Activated CD4-positive, CD25-positive, alpha-beta regulatory T cell treated with anti-CD3 and anti-CD28 coated beads, Interleukin-2, amount 50 U/mL, for 72 hours (primary cell): ENCODE measurements at places on chromosomes 16 and 17.

DNA sequence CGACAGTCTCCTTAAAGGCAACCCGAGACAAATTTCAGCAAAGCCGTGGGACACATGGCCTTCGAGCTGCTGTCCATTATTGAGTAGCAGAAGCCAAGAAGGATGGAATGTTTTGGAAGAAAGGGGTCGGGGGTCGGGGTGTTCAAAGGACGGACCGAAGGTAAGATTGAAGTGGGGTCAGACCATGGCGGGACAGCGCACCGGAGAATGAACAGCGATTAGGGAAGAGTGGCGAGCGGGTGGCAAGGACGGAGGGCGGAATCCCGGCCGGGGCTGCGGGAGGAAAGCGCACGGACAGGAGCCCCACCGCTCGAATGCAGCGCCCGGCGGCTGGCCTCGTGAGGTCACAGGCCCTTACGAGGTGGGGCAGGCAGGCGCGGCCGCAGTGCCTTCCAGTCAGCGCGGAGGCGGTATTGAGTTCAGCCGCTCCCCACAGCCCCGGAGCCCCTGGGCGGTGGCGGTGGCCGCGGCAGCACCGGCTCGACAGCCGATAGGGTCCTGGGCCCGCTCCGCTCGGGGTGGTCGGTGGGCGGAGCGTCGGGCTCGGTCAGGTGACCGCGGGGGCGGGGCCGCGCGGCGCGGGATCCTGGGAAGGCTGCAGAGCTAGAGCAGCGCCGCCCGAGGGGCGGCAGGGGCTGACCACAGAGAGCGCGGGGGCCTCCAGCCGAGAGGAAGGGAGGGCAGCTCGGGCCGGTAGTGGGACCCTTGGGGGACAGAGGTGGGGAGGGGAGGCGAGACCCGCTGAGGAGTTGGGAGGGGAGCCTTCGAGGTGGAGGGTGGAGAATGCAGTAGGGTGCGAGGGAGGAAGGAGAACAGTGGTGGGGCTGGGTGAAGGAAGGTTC, at the start of gene EFCAB13:
EFCAB13 (plus strand) TSS at position 574 of the 842 bp plus-strand sequence. CDS start 4,399 bp downstream, outside the sequence.
- peak; percentile 75 for DNase-seq

DNA sequence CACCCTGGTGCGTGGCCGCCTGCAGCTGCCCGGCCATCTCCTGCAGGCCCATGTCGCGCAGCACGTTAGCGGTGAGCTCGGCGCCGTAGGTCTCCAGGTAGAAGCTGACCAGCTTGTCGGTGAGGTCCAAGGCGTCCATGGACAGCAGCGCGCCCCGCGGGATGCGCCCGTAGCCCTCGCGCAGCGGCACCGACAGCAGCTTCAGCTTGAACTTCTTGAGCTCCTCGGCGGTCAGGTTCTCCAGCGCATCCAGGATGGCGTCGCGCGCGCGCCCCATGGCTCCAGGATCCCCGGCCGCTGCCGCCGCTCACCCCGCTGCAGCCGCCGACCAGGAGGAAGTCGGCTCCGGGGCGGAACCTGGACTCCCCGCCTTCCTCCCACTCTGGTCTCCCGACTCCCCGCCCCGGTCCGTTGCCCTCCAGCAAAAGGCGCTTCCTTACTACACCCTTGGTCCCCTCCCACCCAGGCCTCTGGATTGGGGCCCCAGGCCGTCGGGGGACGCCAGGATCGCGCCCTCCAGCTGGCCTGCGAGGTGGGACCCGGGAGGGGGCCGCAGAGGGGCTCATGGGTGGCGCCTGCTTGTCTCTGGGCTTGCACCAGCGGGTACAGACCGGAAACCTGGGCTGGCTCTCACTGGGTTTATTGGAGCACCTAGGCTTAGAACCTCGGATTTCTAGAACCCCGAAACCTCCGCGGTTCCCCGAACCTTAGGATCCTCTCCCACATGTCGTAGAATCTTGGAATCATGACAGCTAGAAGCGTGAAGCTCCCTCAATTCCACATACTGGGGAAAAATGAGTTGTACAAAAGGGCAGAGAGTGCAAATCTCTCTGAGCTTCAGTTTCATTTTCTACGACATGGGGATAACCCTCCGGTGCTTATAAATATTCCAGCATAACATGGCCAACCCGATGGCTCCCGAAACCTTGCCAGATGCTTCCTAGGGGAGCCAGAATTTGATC, at the start of gene PYCARD:
PYCARD (minus strand) TSS at position 347 of the 962 bp plus-strand sequence; CDS start at position 277, 70 bp downstream.
- DNase-seq = peak; percentile 53

DNA sequence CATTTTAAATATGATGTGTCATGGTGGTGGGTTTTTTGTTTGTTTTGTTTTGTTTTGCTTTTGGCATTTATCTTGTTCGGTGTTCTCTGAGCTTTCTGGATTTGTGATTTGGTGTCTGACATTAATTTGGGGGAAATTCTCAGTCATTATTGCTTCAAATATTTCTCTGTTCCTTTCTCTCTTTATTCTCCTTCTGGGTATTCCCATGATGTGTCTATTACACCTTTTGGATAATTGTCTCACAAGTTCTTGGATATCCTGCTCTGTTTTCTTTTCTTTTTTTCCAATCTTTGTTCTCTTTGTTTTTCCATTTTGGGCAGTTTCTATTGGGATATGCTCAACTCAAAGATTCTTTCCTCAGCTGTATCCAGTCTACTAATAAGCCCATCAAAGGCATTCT, 88.5 kb downstream of the MARCHF10 start:
- DNase-seq = no peak

GRCh38 chr16:31301708-31302400, 42.1 kb downstream of the ITGAM start:
- no peak for DNase-seq

DNA sequence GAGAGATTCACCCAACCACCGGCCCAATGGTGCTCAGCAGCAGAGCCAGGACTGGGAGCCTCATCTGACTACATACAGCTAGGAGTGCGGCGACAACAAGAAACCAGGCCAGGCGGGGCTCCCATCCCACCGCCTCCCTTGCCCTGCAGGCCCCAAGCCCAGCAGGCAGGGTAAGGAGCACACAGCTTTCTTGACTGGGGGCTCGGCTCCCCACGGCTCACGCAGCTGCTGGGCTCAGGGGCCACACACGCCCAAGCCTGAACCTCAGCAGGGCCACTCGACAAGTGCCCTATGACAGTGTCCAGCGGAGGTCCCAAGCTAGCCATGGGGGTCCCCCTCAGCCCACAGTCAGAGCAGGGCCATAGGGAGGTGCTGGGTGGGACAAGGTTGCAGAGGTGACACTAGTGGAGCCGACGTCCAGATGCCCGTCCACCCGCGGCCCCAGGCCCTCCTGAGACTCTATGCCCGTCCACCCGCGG, 13.7 kb downstream of the PIEZO1 start:
- no peak for DNase-seq

DNA sequence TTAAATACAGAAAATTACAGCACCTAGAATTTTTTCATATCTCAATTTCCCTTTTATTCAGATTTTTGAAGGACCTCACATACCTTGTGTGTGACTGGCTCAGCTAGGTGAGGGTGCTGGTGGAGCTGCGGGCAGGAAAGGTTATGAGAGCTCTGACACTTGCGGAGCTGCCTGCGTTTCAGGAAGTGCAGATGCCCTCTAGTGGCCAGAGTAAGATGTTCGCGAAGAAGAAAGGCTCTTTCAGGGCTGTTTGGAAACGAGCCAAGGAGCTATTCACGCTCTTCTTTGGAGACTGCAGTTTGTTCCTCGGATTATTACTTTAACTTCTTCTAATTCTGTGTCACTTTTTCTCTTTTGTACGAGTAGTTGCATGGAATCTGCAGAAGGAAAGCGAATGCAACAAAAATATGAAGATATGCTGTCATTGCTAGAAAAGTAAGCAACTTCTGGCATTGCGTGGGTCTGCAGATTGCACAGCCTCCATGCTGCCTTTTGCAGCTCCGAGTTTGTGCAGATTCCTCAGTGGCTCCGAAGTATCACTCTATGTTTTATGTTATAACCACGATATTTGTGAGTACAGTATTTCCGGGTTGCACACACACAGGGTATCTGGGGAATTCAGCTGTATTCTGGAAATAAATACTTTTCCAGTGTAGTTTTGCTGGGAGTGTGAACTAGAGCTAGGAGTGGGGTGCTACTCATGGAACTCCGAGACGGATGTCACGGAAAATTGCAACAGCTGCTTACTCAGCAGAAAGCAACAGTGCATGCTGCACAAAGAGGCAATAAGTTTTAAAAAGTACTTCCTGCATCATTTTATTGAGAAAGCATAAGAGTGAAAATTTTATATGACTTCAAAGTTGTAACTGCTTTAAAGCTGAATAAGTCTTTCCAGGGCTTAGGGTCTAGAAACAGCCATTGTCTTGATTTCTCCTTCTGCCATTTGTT, 46.3 kb downstream of the DNAH9 start:
- no peak for DNase-seq

GRCh38 chr17:43428524-43428923, 29.7 kb downstream of the ARL4D start:
- no peak for DNase-seq

- DNase-seq = no peak
Measured at GRCh38 chr17:36791150-36791941, 145.9 kb upstream of the LHX1 start.

- DNase-seq = no peak
Measured at GRCh38 chr17:9371019-9371418, 204.6 kb downstream of the STX8 start.

GRCh38 chr16:72961863-72962262, 86.1 kb downstream of the ZFHX3 start:
- DNase-seq = no peak

DNA sequence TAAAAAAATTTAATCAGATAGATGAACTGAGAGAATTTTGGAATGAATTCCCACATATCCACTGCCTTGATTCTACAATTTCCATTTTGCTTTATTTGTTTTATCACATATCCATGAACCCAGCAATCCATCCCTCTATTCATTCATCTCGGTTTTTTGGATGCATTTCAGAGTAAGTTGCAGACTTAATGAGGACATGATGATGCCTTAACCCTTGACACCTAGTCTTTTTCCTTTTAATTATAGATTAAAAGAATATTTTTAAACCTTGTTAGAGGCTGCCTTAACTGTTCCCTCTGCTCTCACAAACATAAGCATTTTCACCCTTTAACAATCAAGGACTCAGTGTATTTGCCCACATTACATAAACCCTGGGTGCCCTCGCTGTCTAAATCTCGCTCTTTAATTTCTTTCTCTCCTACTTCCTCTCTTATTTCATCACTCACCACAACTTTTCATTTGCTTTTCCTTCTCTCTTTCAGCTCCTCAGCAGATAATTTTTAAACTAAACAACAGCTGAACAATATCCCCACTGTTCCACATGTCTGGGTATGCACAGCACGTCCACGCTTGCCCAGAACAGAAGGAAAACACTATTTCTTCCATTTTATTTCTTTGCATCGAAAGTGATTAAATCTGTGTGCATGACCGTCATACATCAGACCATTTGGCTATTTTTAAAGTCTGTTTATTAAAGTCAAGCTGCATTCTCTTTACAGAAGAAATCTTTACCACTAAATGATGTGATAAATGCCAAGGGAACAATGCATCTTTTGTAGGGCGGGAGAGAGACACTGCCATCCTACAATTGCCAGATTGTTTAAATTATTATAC, 39.9 kb downstream of the IQCK start:
- no peak for DNase-seq

- no peak for DNase-seq
Measured at GRCh38 chr17:73467651-73468050, 155.8 kb upstream of the CDC42EP4 start.

DNA sequence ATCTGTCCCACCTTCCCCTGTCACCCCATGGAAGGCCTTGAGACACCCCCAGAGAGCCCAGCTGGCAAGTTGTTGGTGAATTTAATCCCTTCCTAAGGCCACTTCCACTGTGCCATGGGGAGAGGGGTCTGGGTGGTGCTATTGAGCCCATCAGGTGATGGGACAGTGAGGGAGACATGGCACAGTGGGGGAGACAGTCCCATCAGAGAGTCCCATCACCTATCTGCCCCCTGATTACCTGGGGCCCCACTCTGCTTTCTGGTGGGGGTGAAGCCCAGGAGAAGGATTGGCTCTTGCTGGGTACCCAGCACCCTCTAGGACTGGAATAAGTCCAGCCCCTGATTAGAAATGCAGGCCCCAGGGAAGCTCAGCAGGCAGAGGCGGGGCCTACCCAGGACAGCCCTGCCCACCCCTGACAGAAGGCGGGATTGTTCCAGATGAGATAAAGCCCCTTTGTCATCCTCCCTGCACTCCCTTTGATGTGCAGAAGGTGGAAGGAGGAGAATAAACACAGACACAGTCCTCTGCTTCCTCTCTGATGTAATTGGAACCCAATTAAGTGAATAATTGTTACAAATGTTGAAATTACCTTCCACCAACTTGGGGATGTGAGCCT, 18.9 kb downstream of the TMEM132E start:
- no peak for DNase-seq
